ENCODE measurements at places on chromosomes 1 and 21.
A peak's percentile ranks its signal among the peaks of the same experiment; 100 is the strongest.

DNA sequence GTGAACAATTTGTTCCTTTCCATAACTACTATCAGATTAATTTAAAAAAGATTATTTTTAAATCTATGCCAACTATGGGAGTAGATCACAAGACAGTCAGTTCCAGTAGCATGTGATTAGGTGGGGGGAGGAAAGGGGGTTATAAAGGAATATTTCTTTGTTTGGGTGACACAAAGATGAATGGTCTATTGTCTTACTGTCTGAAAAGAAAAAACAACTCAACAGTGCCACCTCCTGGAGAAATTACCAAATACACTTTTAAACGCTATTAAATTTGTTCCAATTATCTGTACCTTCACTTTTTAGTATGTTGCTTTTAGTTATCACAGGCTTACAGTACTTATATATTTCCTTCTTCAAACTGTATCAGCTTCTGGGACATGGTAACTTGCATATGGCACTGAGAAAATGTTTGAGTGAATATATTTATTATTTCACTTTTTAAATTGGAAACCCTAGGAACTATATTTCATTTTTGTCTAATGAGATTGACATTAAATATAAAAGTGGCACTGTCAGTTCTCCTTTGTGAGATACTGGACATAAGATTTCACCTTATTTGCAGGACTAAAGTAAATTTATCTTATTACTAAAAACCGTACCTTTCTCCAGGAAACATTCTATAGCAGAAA lies 1.7 kb upstream of the SORT1 start:
- no peak for DNase-seq

DNA sequence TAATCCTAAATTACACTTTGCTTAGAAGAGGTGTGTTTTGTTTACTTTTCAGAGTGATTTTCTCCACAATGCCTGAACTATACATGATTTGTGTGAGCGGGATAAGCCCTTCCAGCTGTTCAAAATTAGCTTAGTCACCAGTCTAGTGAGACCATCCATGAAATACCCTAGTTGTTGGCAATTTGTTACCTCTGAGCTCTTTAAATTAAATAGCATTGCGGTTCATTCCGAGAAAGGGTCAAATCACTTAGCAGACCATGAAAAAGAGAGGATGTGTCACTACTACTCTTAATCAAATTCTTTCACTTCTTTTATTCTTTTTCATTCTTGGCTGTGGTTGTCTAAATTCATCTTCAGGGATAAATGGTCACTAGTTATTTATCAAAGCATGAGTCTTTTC lies 11.9 kb upstream of the VAV3 start:
- peak; percentile 58 for DNase-seq

- no peak for DNase-seq
Measured at GRCh38 chr1:110148961-110149360, 1.3 kb upstream of the SLC6A17 start.

GRCh38 chr1:62722796-62723195 lies 34.6 kb upstream of the DOCK7 start:
- DNase-seq, result no peak

- DNase-seq, result no peak
Measured at GRCh38 chr1:175887521-175887920, 144.1 kb upstream of the TNR start.

DNA sequence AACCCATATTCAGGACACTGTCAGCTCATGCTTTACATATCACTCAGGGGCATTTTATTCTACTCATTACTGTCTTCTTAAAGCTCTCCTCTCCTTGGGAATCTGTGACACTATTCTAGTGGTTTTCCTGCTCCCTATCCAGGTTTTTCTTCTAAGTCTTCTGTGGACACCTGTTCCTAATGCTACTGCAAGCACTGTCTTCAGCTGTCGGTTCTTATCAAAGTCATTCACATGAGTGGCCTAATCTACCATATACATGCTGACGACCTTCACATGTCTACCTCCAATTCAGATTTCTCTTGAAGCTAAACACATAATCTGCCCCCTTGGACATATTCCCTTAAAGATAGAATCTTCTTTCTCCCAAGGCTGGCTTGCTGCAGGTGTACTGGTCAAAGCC lies 39.8 kb upstream of the PRRX1 start:
- no peak for DNase-seq

DNA sequence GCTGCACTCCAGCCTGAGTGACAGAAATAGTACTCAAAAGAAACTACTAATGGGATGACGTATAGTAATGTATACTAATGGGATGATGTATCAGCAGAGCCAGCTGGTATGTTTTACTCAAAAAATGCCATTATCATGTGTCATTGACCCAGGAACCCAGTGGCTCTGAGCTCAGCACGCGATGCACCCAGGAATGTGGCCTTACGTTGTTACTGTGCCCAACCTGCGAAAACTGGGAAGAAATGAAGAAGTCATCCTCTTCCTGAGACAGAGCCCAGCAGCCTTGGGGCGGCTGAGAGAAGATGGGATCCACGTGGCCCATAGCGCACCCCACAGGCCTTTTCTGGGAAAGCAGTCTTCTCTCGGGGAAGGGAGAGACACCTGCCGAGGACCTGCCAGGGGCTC lies 8.8 kb downstream of the UBE2J2 start:
- peak; percentile 97 for DNase-seq

- no peak for DNase-seq
Measured at GRCh38 chr1:205531191-205532025, 26.9 kb downstream of the CDK18 start.

DNA sequence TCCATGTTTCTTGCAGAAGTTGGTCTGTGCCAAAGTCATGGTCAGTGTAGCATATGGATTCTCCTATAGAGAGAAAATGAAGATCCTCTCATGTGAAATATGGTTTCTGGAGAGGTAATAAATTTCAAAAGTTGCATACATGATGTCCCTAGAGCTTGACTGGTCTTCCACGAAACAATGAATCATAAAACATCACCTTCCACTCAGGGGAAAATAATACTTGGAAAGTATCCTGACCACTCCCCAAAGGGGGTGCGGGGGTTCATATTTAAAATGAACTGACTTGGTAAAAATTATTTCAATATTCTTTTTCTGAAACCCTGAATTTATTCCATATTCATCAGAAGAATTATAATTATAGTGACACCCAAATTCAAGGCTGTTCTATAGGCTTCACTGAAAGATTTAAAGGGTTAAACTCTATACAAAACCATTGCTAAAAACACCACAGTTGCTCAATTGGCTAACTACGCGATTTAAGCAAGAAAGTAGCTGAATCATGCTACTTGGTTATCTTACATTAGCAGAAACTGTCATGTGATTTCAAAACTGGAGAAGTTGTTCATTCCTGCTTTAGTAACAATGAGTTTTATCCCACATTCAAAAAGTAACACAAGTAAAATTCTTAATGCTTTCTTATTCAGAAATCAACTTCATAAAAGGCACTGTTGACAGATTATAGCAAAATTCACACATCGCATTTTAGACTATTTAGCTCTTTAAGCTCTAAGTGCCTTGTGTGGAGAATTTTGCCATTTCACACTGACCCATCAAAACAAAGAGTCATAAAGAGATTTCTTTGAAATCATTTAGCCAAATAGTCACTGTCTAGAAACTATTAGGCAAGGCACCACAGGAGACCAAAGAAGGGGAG lies 5.3 kb downstream of the CREG1 start:
- DNase-seq, result no peak

DNA sequence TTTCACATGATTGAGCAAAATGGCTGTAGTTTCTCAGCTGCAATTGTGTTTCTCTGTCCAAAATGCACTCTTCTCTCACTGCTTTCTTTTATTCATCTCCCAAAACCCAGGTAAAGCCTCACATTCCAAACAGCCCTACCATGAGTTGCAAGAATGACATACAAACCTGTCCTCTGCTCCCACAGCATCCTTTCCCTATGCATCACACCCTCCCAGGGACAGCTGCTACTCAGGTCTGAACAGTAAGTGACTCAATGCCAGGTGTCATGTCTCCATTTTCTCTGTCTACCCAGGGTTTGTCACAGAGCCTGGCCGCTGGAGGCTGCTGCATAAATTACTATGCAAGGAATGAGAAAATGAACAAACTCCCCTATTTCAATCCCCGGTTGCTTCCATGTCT lies 118.5 kb downstream of the PLD5 start:
- DNase-seq, result no peak

- peak; percentile 66 for DNase-seq
Measured at GRCh38 chr1:99465176-99465900, 180.6 kb upstream of the PALMD start.

- no peak for DNase-seq
Measured at GRCh38 chr1:194300340-194300739, 1113.9 kb upstream of the B3GALT2 start.

DNA sequence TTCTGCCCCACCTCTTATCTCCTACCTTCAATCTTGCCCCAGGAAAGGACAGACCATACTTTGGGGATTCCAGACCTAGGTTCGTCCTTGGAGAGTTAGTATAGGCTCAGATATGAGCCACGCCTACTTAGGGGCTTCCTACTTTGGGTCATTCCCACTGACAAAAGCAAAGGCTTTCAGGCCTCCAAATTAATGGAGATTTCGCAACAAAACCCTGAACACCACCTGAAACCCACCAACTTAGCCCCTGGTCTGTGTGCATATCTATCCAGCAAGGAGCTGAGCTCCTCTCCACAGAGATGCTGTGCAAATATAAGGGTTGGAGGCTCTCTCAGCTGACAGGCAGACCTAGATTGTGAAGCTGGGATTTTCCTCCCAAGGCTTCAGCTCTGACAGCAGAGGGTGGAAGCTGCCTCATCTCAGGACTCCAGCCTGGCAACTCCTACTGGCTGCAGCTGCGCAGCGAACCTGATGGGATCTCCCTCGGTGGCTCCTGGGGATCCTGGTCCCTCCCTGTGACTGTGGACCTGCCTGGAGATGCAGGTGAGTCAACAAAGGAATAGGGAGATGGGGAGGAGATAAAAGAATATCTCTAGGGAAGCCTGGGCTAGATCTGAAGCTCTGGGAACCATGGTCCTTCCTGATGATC lies 2.1 kb downstream of the MPL start:
- DNase-seq, result no peak

DNA sequence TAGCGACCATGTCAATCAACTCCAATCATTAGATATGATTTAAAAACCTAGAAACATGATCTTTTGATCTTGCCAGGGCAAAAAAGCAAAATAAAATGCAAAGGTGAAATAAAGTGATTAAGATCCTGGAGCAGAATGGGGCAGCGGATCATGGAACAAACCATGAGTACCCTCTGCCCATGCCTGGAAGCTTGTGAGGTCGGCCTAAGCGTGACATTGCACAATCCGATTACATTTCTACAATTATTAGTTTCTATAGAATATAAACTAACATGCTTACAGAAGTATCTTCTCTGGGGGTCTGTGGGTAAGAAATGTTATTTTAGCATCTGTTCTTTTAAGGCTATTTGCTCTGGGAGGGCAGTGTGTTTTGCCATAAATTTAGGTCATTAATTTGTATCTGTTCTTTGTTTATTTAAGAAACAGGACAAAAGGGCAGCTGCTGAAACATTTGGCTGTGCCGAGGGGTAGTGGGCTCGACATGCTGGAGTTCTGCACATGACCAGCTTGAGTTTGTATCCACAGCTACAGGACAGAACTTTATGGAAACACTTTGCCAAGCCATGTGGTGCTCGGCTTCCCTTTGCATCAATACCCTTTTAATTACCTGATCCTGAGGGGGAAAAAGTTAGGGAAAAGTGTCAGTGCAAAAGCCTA lies 55.9 kb downstream of the ZBTB18 start:
- no peak for DNase-seq

GRCh38 chr1:226495716-226496115 lies 52.8 kb upstream of the STUM start:
- DNase-seq, result no peak

DNA sequence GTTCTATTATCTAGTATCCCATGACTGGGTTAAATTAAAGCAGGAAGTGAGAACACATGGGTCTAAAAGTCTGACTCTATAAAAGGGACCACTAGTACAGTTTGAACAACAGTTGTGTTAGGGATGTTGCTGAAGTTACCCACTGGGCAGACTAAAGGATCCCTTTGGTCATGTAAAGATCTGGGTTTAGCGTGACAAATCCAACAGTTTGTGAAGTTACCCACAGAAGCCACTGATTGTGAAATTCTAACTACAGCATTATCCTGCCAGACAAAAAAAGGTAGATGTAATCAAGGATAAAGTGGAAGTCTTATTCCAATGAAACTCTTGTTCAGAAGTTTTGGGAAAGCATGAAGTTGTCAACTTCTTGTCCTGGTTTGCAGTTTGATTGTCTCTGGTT lies 5.7 kb downstream of the QSOX1 start:
- no peak for DNase-seq

DNA sequence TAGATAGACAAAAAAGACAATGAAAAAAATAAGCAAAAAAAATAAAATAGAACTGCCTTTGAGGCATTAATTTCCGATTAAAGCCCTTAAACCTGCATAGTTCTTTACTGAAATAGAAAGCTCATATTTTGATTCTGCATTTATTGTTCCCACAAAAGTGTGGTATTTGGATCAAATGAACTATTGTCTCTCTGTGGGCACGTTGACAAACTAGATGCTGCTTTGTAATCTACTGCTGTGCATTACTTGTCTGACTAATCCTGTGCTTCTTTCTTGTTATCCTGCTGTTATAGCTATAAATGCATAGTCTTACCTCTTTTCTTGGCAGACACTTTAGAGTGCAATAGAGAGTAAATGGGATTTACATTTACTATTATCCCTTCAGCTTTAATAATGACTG lies 31.4 kb upstream of the SLC35D1 start:
- no peak for DNase-seq

GRCh38 chr1:74579425-74579824 lies 67.0 kb upstream of the LRRC53 start:
- no peak for DNase-seq

Measured in fibroblast of skin of left quadriceps (primary cell).